ENCODE measurements at places on chromosomes 3 and 15. TPM values are rescaled to one million over a fixed set of nuclear protein-coding genes. Genes with fewer than 3 reads are reported as not detected.

Gene CCDC54
- total RNA-seq = not detected

Gene MEX3B
- 9.0 TPM for total RNA-seq

Gene TEX9
- total RNA-seq = 12.5 TPM

Gene MELTF
- total RNA-seq = 21.6 TPM

Gene HRH1
- total RNA-seq = 6.2 TPM

Gene FETUB
- total RNA-seq = not detected

Gene ARL14
- total RNA-seq = not detected

Gene EPHA3
- total RNA-seq = 3.3 TPM

Gene SNX22
- total RNA-seq = 0.53 TPM

DNA sequence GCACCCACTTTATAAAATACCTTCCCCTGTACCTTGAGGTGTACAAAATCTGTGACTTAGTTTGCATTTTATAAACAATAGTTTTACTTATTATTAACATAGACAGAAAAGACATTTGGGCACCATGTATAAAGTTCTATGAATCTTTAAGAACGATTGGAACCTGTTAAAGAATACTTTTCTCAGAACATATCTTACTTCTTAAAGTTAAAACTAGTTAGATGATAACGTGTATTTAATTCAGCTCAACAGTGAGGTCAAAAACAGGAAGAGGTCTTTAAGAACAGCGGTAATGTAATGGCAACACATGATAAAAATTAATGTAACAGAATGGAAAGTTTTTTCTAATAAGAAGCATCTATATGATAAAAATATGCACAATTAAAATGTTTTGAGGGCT is 25.0 kb downstream of the CPOX start:
- no peaks in the 10 kb centered on the region for H3K36me3 ChIP-seq
- no peak overlapping the region for H3K4me3 ChIP-seq
- no peak for DNase-seq
- no peaks in the 10 kb centered on the region for H3K4me1 ChIP-seq
- no peaks in the 10 kb centered on the region for H3K27me3 ChIP-seq
- no peak overlapping the region for H3K27ac ChIP-seq

DNA sequence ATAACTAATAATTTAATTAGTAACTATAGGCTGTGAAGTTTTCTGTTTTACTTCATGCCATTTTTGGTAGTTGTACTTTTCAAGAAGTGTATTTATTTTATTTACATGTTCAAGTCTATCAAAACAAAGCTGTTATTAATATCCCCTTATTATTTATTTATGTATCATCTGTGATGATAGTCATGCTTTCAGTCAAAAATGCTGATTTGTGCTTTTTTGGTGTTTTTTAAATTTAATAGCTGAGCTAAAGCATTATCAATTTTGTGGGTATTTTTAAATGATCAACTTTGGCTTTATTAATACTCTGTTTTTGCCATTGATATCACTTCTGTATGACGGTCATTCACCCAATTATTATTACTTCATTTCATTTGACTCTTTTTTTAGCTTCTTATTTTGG is 1229.2 kb upstream of the CADM2 start:
- no peak for DNase-seq
- H3K4me3 ChIP-seq = no peak overlapping the region
- no peak overlapping the region for H3K27ac ChIP-seq
- no peaks in the 10 kb centered on the region for H3K27me3 ChIP-seq

- peaks cover 45% of the 10 kb centered on the region for H3K36me3 ChIP-seq
- no peak overlapping the region for H3K4me3 ChIP-seq
- H3K27me3 ChIP-seq = no peaks in the 10 kb centered on the region
- peak overlapping the region; percentile 74 for H3K27ac ChIP-seq
- H3K4me1 ChIP-seq = peaks cover 10% of the 10 kb centered on the region
Measured at GRCh38 chr3:124761935-124762660, 31.8 kb downstream of the UMPS start.

GRCh38 chr3:57770009-57770827 is 14.1 kb downstream of the SLMAP start:
- H3K27me3 ChIP-seq = no peaks in the 10 kb centered on the region
- no peak overlapping the region for H3K4me3 ChIP-seq
- H3K4me1 ChIP-seq = no peaks in the 10 kb centered on the region
- DNase-seq = no peak
- no peaks in the 10 kb centered on the region for H3K36me3 ChIP-seq
- no peak overlapping the region for H3K27ac ChIP-seq

GRCh38 chr3:114213292-114213626 is 24.1 kb downstream of the ZNF80 start:
- no peaks in the 10 kb centered on the region for H3K27me3 ChIP-seq
- no peaks in the 10 kb centered on the region for H3K4me1 ChIP-seq
- no peak for DNase-seq
- no peak overlapping the region for H3K27ac ChIP-seq
- H3K36me3 ChIP-seq = no peaks in the 10 kb centered on the region
- H3K4me3 ChIP-seq = no peak overlapping the region

- no peak overlapping the region for H3K4me3 ChIP-seq
- no peaks in the 10 kb centered on the region for H3K4me1 ChIP-seq
- no peak for DNase-seq
- no peaks in the 10 kb centered on the region for H3K36me3 ChIP-seq
- no peaks in the 10 kb centered on the region for H3K27me3 ChIP-seq
Measured at GRCh38 chr3:190261015-190261414, 61.2 kb downstream of the CLDN1 start.

GRCh38 chr3:15038306-15038705 is 26.8 kb downstream of the MRPS25 start:
- H3K4me1 ChIP-seq = no peaks in the 10 kb centered on the region
- peaks cover 91% of the 10 kb centered on the region for H3K36me3 ChIP-seq

GRCh38 chr3:141000027-141000663 is 51.0 kb upstream of the SPSB4 start:
- no peaks in the 10 kb centered on the region for H3K27me3 ChIP-seq
- no peak for DNase-seq
- H3K27ac ChIP-seq = no peak overlapping the region
- no peaks in the 10 kb centered on the region for H3K36me3 ChIP-seq

DNA sequence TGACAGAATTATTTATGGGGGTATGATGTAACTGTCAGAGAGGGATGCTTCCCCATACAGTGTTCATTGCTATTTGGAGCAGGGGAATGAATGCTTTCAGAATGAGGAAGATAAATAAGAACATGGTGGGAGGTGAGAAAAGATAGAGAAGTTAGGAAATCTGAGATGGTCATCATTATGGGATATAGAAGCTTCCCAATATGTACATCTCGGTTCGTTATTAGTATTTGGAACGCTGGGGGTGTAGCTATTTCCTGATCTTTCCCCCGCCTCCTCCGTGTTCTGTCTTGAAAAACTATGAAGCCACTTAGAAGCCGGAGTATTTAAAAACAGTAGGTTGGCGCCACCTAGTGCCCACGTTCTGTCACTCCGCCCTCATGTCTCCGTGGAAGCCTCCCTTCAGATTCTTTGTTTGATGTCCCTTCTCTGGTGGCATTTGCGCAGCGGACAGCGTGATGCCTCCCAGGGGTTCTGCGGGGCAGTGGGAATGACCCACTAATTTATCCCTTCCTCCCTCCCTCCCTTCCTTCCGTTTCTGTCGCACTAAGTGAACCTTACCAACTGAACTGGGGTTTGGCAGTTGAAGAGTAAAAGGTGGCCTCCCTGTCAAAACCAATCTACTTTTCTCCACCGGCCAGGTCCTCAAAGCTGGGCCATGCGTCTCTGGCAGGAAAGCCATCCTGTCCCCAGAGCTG is 184.5 kb downstream of the FEZF2 start:
- peak; percentile 87 for DNase-seq
- peak overlapping the region; percentile 4 for H3K4me3 ChIP-seq
- H3K27ac ChIP-seq = no peak overlapping the region
- H3K27me3 ChIP-seq = no peaks in the 10 kb centered on the region

GRCh38 chr3:73086071-73086494 is 24.6 kb downstream of the EBLN2 start:
- H3K4me1 ChIP-seq = no peaks in the 10 kb centered on the region
- H3K27ac ChIP-seq = no peak overlapping the region
- H3K27me3 ChIP-seq = no peaks in the 10 kb centered on the region
- no peak overlapping the region for H3K4me3 ChIP-seq
- no peaks in the 10 kb centered on the region for H3K36me3 ChIP-seq

- H3K27ac ChIP-seq = peak overlapping the region; percentile 9
- H3K27me3 ChIP-seq = no peaks in the 10 kb centered on the region
- no peak for DNase-seq
- no peaks in the 10 kb centered on the region for H3K36me3 ChIP-seq
- H3K4me3 ChIP-seq = peak overlapping the region; percentile 18
Measured at GRCh38 chr3:24192469-24193056, 247.5 kb downstream of the NR1D2 start.

GRCh38 chr3:194023501-194024280 is 112.3 kb upstream of the HES1 start:
- no peak overlapping the region for H3K27ac ChIP-seq
- H3K27me3 ChIP-seq = no peaks in the 10 kb centered on the region
- no peaks in the 10 kb centered on the region for H3K36me3 ChIP-seq
